NCI-H226 (cell line): ENCODE measurements at places on chromosomes 3 and 15.

DNA sequence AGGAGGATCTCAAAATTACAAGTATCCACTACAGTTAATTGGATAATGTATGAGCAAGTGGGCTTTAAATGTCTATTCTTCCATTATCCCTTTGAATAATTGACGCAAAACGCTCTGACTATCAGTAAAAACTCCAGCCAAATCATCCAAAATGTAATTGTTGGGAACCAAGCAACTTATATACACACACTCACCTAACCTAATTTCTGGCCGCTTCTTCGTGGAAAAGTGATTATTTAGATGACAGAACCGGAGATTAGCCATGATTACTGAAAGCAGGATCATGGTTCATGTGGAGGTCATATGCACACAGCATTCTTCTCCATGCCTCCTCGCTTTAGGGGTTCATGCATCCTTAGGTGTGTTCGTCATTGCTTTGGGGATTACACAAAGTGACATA lies 992.4 kb downstream of the NAALADL2 start:
- no peak for DNase-seq

- DNase-seq, result peak; percentile 13
Measured at GRCh38 chr3:19221081-19221480, 72.8 kb downstream of the KCNH8 start.

DNA sequence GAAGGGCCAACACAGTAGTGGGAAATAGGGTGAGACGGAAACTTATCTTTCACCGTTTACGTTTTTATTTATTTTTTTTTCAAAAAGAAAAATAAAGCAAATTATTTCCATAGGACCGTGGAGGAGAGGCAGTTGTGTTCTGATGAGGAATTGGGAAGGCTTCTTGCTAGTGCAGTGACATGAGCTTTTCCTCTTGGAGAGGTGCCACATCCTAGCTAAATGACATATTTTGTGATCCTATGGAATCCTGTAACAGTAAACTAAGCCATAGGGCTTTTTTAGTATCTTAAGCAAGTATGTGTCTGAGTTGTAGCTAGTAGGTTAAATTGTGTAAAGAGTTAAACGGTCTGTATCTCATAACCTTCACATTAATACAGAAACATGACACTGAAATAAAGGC lies 609.9 kb downstream of the RBMS3 start:
- no peak for DNase-seq

DNA sequence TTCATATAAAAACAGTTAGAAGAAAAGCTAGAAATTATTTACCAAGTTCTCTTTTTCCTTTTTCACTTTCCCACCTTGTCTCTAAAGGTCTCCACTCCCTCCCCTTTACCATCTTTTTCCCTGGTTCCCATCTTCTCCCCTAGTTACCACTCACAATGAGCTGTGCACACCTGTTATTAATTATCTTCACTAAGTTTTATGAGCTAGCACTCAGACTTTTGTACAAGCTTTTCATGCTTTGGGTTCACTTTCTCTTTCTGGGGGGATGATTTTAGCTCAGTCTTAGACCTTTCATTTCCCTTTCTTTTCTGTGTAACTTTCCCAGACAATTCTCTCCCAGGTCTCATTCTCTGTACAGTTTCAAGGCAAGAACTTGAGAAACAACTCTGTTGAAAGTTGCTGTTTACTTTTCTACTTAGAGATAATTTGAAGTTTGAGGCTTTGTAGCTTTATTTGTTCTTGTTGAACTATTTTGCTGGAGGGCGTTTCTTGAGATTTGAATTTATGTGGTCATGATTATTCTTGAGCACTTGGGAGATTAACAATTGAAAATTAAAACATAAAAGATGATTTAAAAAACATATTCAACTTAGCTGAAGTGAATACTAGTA lies 24.0 kb upstream of the AADAC start:
- no peak for DNase-seq

GRCh38 chr3:112508860-112509259 lies 9.6 kb upstream of the BTLA start:
- DNase-seq, result no peak

DNA sequence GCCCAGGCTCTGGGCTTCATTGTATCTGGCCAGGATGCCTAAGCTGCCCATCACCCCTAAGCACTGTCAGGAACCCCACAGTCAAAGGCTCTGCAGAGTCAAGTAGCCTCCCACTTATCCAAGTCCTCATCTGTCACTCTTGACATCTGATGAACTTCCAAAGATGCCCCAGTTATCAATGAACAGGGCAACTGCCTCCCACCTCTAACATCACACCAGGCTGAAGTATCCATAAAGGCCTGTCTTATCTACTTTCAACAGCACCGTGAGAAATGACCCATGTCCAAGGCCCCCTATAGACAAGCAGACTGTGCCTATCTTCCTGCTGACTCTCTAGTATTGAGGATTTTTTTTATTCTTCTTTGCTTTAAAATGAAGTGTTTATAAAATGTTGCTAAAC lies 56.4 kb downstream of the TRIM69 start:
- no peak for DNase-seq

DNA sequence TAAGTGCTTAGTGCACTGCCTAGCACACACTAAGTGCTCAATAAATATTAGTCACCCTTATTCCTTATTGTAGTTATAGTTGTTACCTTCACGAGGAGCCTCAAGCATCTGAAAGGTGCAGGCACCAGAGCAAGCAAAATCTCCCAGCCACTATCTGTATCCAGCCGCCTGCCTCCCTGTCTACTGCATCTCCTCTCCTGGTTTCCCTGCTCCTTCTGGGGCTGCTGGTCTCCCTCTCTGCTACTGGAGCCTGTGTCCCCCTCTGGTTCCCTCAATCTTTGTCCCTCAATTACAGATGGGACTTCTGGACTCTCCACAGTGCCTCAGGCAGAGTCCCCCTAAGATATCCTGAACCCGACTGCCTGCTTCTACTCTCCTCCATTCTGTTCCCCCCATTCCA lies 18.8 kb downstream of the MYL3 start:
- no peak for DNase-seq

DNA sequence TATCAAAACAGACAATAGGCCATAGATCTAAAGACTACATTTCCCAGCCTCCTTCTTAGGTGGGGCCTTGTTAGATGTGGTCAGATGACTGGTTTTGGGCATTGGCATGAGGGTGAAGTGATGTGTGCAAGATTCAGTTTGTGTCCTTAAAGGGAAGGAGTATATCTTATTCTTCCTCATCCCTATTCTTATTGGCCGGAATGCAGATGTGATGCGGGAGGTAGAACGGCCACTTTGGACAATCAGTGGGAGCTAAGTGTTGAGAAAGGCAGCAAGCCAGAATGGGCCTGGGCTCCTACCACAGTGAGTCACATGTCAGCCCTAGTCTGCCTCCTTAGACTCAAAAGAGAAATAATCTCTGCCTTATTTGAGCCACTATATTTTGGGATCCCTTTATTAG lies 89.8 kb upstream of the MEX3B start:
- peak; percentile 82 for DNase-seq

DNA sequence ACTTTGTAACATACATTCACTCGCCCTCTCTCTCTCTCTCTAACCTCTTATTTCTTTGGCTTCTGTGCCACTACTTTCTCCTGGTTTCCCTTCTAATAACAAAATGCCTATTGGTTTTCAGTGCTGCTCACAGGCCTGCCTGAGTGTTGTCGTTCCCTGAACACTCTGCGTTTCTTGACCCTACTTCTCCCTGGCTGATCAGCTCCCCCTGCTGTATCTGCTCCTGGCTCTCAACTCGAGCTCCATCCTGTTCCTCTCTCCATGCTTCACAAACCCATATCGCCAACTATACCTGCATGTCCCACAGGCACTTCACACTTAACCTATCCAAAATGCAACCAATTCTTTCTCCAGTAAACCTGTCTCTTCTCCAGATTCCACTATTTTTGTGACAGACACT lies 111.4 kb downstream of the OPA1 start:
- DNase-seq, result no peak

GRCh38 chr3:13275376-13276005 lies 144.6 kb downstream of the NUP210 start:
- no peak for DNase-seq

GRCh38 chr3:139319428-139320402 lies 24.1 kb upstream of the MRPS22 start:
- DNase-seq, result no peak

- DNase-seq, result no peak
Measured at GRCh38 chr3:71358243-71358642, 225.3 kb downstream of the FOXP1 start.

DNA sequence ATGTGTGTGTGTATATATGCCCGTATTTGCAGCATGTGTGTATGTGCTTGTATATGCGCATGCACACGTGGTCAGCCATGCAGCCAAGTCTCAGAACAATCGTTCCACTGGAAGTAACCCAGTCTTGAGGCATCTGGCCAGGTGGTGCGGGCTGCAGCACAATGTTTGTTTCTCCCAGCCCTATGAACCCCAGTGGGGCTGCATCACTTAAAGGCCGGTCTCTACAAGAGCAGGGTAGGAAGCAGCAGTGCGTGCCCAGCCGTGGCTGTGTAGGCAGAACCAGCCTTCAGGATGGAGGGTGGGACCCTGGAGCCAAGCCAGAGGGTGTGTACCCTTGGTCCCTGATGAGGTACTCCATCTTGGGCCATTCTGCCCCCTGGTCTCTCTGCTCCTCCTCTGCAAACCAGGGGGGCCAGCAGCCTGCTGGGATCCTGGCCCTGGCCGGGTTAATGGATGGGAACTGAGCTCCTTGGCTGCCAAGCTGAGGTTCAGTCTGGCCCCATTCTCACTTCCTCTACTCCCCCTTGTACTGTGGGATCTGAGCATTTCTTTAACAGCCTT lies 11.8 kb downstream of the KLF13 start:
- DNase-seq, result no peak

DNA sequence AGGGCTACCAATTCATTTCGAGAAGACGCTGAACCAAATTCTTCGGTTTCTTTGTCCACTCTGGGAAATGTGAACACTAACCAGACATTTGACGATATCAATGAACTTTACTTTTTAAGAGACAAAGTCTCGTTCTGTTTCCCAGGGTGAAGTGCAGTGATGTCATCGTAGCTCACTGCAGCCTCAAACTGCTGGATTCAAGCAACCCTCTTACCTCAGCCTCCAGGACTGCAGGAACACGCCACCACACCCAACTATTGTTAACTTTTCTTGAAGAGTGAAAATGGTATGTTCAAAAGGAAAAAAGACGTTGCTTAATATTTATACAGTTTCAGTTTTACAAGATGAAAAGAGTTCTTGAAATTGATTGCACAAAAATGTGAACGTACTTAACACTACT lies 30.6 kb downstream of the MB21D2 start:
- peak; percentile 65 for DNase-seq

GRCh38 chr15:73897441-73898261 lies 24.3 kb downstream of the TBC1D21 start:
- DNase-seq, result peak; percentile 97

- peak; percentile 44 for DNase-seq
Measured at GRCh38 chr15:49843725-49844124, 222.9 kb downstream of the DTWD1 start.

- DNase-seq, result no peak
Measured at GRCh38 chr15:69459066-69459465, 6.4 kb downstream of the RPLP1 start.

GRCh38 chr3:33146791-33147445 lies 33.1 kb downstream of the CRTAP start:
- DNase-seq, result no peak

DNA sequence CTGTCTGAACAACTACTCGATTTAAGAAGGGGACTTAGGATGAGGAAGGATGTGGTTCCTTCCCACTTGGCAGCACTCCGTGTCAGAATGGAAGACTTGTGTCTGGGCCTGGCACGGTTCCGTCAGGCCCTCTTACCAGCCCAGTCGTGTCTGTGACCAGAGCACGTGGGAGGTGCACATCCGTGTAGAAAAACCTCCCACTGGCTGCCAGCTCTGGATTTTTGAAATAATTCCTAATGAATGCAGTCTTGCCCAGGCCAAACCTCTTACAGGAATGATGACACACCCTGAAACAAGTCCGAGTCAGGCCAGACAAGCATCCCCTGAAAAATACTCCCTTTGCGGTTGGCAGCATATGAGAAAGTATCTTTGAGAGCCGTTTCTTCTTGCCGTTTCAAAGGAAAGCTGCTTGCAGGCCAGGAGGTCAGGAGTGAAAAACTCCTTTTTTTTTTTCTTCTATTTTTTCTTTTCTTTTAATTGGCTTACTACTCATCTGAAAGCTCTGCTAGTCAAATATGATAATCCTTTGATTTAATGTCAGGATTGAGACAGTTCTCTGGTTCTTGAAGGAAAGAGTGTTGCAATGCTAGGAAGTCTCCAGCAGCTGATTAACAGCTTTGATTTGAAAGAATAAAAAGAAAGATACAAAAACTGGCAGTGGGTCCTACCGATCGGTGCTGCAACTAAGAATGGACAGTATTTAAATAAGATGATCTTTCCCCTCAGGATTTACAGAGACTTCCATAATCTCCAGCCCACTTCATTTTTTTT lies 19.8 kb downstream of the IL1RAP start:
- DNase-seq, result peak; percentile 99

GRCh38 chr3:155084567-155084966 lies 4.4 kb downstream of the MME start:
- DNase-seq, result no peak

- peak; percentile 6 for DNase-seq
Measured at GRCh38 chr3:175404621-175405020, 545.5 kb downstream of the NAALADL2 start.

DNA sequence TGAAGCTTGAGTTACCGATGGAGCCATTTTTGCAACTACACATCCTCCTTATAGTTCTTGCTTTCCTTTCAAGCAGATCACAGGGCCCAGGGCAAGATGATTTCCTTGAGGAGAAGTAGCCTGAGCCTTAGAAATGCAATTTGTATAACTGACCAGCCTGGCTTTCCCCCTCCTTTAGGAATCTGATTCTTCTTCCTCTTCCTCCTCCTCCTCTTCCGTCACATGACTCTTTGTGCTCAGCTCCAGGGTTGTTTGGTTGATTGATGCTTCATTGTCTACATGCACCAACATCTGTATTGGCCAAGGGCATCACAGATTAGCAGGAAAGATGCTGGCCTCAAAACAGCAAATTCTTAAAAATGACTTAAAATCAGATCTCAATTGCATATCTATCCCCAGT lies 3.3 kb downstream of the SNAPC5 start:
- DNase-seq, result no peak

DNA sequence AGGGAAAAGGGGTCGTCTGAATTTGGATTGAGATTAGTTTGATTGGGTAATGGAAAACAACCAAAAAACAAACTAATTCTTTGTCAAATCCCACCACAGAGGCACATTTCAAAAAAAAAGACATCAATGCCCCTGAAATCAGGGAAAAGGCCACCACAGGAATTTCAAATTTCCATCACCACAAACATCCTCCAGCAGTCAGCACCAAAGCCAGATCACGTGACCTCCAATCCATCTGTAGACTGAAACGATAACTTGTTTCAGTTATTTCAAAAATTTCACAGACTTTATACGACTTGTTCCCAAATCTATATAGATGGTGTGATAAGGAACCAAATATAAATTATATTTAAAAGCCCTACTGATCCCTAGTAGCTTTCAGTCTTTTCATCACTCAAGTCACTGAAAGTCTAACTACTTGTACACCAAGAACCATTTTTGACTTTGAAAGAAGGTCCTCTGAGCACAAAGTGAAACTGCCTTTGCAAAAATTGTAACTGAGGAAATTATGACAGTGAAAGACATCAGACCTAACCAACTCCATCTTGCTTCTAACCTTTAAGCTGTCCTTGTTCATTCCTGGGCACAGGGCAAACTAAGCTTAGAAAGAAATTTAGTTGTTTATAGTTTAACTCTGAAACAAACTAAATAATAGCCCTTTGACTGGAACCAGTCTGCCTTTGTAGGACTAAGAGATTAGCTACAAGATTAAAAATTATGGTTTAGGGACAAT lies 48.1 kb upstream of the PLCL2 start:
- DNase-seq, result no peak
